ENCODE measurements at places on chromosomes 7 and 10.

DNA sequence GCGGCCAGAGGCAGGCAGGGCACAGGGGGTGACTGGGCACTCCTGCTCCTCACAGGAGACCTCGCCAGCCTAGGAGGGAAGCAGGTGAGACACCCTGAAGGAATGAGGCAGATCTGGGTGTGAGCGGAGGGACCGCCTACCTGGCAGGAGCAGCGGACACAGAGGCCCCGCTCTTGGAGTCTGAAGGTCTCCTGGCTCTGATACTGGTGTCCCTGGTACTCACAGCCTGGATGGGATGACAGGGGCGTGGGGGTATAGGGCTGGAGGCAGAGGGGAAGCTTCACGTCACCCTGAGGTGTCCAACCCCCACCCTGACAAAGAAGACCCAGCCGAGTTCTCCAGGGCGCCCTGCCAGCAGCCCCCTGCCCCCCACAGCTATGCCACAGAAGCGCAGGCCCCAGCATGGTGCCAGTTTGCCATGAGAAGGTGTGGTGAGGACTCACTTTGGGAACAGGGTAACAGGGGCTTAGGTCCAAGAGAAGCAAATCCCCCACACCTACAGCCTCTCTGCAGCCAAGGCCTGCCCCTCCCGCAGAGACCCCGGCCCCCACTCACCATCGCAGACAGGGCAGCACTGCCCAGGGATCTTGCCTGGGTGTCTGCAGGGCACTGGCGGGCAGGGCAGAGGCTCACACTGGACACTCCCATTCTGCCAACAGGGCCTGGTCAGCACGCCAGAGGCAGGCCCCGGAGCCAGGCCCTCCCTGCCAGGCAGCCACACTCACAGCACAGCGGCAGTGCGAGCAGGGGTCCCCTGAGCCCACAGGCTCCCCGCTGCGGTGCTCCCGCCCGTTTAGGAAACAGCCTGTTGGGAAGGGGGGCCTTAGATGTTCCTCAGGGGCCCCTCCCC, 17.0 kb downstream of the KCP start:
- DNase-seq, result no peak

GRCh38 chr7:136058546-136058945, 81.4 kb upstream of the MTPN start:
- DNase-seq, result no peak

GRCh38 chr7:39045231-39045630, 67.5 kb downstream of the POU6F2 start:
- DNase-seq, result no peak

GRCh38 chr7:73978661-73979563, 49.1 kb upstream of the ELN start:
- no peak for DNase-seq

- DNase-seq, result no peak
Observed at GRCh38 chr7:155959894-155960293, 147.6 kb upstream of the SHH start.

- DNase-seq, result no peak
Observed at GRCh38 chr7:1934756-1935155, 264.7 kb downstream of the ELFN1 start.

- no peak for DNase-seq
Observed at GRCh38 chr10:10351451-10351850, 666.2 kb upstream of the CELF2 start.

DNA sequence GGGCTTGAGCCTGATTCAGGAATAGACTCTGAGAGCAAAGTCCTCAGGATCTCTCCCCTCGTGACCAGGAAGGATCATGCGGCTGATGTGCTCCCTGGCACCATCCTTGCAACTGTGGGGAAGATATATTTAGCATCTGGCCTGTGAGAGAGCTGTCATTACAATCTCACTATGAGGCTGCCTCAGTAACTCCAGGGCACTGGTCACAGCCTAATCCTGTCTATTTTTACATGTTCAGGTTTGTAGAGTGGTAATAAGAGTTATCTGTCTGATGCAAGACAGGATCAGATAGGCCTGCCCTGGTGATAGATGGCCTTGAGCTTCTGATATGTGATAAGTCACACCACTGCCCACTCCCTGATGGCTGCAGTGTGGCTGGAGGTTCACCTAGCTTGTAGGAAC, 50.7 kb downstream of the PPP1R3C start:
- DNase-seq, result no peak

- DNase-seq, result no peak
Observed at GRCh38 chr7:93307943-93308342, 75.8 kb downstream of the VPS50 start.

GRCh38 chr10:101939729-101940128, 96.1 kb upstream of the KCNIP2 start:
- no peak for DNase-seq

- DNase-seq, result no peak
Observed at GRCh38 chr10:80542053-80542452, 4.4 kb downstream of the SH2D4B start.

GRCh38 chr7:98562381-98562823, 54.7 kb upstream of the NPTX2 start:
- DNase-seq, result no peak

GRCh38 chr7:130356121-130356875, 11.7 kb downstream of the CPA5 start:
- DNase-seq, result no peak

- DNase-seq, result no peak
Observed at GRCh38 chr7:74048999-74049599, 21.1 kb downstream of the ELN start.

All from activated T-helper 1 cell treated with anti-CD3 and anti-CD28 coated beads, Interleukin-2, amount 50 U/mL, for 16 hours (primary cell).